ENCODE measurements at places on chromosomes 4 and X.

DNA sequence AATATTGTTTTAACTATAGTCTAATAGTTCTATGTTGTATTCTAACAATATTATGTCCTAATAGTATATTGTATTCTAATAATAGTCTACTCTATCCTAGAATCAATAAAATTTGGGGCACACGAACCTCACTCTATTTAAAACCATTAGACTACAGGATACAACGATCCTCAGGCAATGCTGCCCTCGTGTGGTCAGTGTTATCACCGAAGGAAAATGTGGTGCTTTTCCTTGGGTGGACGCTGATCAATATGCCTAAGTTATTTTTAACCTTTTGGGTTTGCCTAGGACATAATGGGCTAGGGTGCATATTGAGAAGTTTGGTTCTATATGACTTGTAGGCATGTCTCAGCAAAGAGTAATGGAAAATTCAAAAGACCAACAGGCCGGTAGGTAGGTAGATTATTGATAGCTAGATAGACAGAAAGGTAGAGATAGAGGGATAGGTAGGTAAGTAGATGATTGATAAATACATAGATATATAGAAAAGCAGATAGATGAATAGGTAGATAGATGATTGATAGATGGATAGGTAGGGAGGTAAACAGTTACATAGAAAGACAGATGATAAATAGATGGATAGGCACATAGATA is 75.1 kb downstream of the PRKX start:
- DNase-seq = no peak

DNA sequence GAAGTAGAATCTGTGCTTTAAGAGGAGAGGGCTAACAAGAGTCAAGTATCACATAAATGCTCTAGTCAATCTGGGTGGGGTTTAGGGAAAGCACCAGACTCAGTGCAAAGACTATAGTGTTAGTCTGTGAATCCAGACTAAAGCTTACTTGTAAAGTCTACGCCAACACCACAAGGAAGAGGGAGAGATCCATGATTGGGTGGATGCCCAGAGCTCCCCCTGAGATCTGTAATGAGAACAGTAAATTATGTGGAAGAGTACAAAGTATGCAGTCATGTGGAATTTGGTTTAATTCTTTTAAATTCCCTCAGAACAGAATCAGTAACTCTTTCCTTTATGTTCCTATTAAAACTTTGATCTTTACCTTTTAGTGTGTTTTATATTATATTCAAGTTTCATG is 354.7 kb upstream of the SPANXN4 start:
- no peak for DNase-seq

DNA sequence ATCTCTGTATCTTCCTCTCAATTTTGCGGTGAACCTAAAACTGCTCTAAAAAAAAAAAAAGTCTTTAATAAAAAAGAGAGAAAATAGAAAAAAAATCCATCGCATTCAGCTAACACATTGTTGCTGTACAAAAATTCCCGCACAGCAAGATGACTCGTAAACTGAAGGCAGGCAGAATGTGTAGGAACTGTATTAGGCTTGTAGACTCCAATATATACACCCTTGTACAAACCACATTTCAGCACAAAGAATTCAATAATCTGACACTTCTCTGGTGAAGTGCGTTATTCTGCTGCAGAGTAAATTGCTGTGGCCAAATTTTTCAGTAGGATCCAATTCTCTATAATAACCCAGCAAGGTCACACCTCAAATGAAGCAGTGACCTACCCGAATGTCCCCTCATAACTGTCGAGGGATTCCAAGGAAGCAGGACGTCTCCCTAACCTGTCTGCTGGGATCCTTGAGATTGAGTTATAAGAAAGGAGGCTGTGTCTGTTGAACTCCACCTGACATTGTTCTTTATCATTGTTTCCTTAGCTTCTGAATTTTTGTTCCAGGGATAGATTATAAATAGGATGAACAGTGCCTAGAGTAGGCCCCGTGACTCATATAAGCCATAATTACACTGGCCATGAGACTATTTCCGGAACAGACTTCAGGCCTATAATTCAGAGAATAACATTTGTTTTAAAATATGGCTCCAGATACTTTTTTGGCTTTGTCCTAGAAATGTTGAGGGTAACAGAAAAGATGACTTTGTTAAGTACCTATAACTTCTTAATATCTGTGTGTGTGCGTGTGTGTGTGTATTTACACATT is 348.3 kb downstream of the PCDH7 start:
- DNase-seq = no peak

DNA sequence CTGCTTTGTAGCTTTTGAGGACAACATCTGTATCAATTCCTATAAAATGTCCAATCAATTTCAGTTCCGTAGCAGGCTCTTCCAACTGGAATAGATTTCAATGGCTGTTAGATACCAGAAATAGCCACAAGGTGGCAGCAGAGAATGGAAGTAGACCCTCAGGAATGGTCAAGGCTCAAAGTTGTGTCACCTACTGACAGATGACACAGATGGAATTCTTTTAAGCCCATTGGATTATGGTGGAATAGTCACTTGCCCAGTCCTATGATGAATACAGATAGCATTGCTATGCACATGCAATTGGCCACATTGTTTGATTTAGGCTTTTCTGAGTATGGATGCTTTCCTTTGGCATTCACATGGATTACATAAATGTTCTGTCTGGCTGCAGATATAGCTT is 130.4 kb upstream of the RADX start:
- DNase-seq = no peak

GRCh38 chrX:156008915-156009314 is 11.4 kb downstream of the IL9R start:
- no peak for DNase-seq

DNA sequence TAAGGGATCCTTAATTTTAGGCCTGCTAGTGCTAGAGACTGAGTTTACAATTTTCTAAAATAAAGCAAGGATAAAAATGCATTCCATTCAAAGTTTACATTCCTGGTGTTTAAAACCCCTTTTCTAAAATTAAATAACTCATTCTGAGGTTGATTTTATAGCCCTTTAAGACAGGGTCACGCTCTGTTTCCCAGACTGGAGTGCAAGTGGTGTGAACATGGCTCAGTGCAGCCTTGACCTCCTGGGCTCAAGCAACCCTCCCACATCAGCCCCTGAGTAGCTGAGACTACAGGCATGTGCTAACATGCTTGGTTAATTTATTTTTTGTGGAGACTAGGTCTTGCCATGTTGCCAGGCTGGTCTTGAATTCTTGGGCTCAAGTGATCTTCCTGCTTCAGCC is 6.8 kb upstream of the CDKL2 start:
- DNase-seq = no peak

DNA sequence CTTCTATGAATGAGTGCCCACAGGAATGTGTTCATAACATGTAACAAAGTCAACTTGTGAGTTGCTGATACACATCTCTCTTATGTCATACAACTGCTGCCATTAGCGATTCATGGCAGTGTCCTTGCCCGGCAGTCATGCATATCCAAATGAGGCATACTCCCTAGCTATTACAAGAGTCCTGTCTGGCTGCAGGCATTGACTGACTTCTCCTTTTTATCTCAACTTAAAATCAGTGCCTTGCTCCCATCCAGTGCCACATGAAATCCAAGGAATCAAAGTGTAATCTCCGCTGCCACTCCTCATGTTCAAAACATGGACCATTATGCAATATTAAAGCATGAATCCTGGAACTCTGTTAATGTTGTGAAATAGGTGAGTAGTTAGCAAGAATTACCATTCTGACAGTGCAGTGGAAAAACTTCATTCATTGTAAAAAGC is 348.9 kb upstream of the FTHL17 start:
- no peak for DNase-seq

DNA sequence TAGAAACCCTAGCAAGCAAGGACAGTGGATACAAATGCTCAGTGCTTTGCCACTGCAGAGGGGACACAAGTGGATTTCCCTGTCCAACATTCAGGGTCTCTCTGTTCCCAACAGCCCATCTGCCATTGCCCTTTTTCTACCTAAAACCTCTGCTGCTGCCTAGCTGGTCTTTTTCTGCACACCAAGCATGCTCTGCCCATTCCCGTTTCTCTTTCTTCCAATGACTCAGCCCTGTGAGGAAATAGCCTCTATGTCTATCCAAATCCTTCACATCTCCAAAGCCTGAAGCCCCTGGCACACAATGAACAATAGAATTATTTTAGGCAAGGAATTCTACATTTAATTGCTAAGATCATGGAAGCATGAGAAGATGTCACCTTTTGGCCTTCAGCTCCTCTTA is 5.7 kb upstream of the AMELX start:
- no peak for DNase-seq

GRCh38 chr4:73451404-73451803 is 15.4 kb downstream of the AFP start:
- DNase-seq = no peak

- DNase-seq = no peak
Measured at GRCh38 chr4:184406958-184407391, 67.4 kb downstream of the IRF2 start.

DNA sequence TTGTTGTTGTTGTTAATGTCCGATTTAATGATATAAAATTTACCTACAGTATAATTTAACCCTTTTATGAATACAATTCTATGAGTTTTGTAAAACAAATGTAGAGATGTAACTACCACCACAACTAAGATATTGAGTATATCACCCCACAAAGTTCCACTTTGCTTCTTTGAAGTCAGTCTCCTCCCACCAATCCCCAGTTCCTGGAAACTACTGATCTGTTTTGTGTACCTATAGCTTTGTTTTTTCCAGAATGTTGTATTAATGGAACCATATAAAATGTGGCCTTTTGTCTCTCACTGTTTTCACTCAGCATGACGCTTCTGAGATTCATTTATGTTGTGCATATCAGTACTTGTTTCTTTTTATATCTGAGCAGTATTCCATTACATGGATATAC is 52.3 kb upstream of the FAM9C start:
- no peak for DNase-seq

DNA sequence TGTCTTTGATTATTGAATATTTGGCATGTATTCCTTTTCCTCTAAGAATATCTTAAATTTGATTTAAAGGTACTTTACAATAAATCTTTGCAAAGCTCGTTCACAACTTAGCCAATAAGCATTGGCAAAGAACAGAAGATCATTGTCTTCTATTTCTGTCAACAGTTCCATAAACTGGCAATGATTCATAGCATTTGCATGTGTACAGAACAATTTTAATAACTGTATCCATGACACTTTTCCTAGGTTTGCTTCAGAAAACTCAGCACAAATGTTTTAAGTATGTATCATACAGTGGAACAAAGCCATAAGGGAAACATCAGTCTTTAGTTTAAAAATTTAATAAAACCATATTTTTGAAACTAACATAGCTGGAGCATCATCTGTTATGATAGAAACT is 462.7 kb upstream of the RPS6KA3 start:
- DNase-seq = no peak

DNA sequence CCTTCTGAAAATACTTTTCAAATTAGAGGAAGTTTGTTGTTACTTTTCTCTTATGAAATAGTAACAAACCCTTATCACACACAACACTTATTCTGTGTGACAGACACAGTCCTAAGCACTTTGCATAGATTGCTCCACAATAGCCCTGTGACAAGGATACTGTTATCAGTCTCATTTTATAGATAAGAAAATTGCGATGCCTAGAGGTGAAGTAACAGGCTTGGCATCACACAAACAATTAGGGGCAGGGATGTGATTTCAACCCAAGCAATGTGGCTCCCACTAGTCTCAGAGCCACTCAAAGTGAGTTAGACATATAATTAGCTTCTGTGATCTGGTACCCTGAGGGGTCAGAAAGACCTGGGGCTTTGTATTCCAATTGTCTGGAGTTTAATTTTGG is 339.9 kb downstream of the FBXO8 start:
- DNase-seq = no peak

DNA sequence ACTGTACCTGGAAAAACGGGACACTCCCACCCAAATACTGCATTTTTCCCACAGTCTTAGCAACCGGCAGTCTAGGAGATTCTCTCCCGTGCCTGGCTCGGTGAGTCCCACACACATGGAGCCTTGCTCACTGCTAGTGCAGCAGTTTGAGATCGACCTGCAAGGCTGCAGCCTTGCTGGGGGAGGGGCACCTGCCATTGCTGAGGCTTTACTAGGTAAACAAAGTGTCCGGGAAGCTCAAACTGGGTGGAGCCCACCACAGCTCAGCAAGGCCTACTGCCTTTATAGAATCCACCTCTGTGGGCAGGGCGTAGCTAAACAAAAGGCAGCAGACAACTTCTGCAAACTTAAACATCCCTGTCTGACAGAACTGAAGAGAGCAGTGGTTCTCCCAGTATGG is 205.2 kb downstream of the CHIC1 start:
- no peak for DNase-seq

GRCh38 chr4:684623-685327 is 4.2 kb downstream of the SLC49A3 start:
- DNase-seq = no peak

DNA sequence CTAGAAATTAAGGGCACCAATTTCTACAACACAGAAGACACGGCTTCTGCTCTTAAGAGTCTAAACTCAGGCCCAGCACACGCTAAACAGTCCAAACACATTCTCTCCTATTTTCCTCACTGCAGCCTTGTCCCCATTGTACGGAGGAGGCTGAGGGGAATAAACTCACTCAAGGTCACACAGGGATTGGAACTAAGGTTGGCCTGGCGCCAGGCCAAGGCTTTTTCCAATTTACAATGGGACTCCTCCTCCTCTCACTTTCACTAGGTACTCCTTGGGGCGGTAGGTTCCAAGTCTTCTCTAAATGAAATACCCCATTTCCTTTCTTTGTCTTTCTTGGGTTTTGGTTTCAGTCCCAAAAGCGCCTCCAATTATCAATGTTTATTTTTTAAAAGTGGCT is 48.7 kb upstream of the CRMP1 start:
- DNase-seq = no peak

DNA sequence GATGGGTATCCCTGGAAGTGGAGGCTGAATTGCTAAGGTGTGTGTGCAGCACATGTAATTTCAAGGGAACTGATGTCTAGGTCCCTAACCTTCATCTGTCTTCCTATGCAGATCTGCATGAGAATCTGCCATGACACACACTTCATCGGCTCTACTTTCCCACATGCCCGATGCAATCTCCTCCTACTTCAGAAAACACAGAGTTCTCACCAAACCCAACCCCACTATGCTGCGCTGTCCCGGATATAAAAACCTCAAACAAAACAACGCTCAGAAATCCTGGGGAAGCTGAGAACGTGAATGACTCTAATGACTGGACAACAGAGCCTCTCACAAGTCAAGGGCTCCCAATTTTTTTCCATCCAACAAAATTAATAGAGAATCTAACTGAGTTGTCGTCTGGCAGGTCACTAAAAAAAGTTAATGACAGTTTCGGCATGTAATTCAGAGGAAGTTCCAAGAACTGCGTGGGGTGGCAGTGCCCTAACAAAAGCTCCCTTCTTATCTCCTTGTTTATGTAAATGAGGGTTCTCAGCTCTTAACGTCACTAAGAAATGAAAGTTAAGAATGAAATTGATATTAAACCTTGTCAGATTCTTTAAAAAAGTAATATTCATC is 39.0 kb downstream of the STX18 start:
- DNase-seq = no peak

- DNase-seq = no peak
Measured at GRCh38 chr4:6468376-6468775, 4.0 kb downstream of the PPP2R2C start.

All from GM12891 (cell line).